ENCODE measurements at places on chromosomes 7 and 10. TPM values are rescaled to one million over a fixed set of nuclear protein-coding genes. Genes with fewer than 3 reads are reported as not detected.

- no peak for DNase-seq
Observed at GRCh38 chr10:84599254-84599653, 270.9 kb downstream of the CCSER2 start.

- no peak for DNase-seq
Observed at GRCh38 chr7:34069676-34070075, 164.3 kb downstream of the BMPER start.

DNA sequence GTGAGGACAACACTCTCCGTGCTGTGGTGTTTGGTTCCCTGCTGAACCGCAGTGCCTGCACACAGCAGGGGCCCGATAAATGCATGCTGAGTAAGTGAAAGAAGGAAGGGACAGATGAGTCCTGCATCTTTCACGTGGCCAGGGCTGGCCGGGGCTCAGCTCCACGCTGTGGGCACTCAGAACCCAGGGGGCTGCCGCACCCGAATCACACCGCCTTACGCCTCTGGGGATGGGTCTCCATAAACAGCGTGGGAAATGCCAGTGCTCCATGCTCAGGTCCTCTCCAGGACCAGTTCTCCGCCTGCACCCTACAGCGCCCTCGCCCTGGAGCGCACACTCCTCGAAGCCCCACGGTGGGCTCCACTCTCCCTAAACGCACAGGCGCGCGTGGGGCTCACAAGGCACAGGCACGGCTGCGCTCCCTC is 38.1 kb downstream of the RASGEF1A start:
- DNase-seq: no peak

GRCh38 chr10:60188548-60188947 is 201.1 kb downstream of the ANK3 start:
- DNase-seq: no peak

- DNase-seq: no peak
Observed at GRCh38 chr7:109256762-109257560, 687.3 kb downstream of the DNAJB9 start.

GRCh38 chr7:158805414-158805813 is 23.9 kb downstream of the ESYT2 start:
- DNase-seq: no peak

- no peak for DNase-seq
Observed at GRCh38 chr10:5252177-5253037, 55.8 kb downstream of the AKR1C4 start.

DNA sequence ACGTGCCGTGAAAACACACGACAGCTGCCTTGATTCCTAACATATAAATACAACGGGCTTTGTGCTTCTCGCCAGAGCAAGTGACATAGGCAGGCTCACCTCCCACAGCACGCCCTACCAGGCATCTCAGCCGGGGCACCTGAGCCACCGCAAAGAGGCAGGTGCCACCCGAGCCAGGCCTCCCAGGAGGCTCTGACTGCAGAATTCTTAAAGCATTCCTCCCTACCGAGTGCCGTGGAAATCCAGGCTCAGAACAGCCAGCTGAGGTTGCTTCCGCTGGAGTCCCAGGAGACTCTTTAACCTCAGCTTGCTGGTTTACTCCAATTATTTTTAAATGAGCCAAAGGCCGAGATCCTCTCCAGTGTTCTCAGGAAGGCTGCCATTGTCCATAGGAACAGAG is 206.5 kb downstream of the USP6NL start:
- no peak for DNase-seq

DNA sequence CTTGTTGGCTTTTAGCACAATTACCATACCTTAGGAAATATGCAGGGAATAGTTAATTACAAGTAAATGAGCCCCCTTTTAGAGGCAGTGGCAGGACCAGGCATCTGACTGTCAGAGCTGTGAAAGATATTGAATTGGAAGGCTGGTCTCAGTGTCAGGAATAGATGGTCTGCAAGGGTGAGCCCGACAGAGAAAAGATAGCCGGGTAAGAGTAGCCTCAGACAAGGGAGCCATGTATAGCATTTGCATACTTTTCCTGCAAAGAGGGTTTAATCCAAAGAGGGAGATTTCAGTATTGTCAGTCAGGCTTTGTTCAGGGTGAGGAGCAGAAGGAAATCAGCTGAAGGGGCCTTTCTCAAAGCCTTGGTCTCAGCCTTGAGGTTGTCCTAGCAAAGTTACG is 128.9 kb upstream of the FZD1 start:
- DNase-seq: no peak

- no peak for DNase-seq
Observed at GRCh38 chr10:28343252-28343651, 40.4 kb upstream of the MPP7 start.

DNA sequence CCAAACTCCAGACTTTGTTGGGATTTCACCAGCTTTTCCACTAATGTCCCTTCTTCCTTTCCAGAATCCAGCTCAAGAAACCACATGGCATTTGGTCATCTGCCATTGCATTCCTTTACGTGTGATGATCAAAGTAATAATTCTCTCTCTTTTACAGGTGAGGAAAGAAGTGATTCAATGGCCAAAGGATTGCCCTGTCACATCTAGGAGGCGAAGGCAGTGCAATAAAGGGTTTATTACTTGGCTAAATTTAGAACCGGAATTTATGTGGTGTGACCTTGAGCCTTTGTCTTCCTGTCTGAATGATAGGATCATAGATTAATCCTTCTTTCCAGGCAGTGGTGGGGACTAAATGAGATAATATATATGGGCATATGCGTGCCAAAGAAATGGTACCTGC is 58.3 kb upstream of the COBL start:
- no peak for DNase-seq

GRCh38 chr10:1180836-1181235 is 124.7 kb downstream of the WDR37 start:
- DNase-seq: no peak

- no peak for DNase-seq
Observed at GRCh38 chr7:5439572-5440496, 16.2 kb upstream of the TNRC18 start.

- DNase-seq: no peak
Observed at GRCh38 chr7:83478616-83479015, 170.3 kb downstream of the SEMA3E start.

DNA sequence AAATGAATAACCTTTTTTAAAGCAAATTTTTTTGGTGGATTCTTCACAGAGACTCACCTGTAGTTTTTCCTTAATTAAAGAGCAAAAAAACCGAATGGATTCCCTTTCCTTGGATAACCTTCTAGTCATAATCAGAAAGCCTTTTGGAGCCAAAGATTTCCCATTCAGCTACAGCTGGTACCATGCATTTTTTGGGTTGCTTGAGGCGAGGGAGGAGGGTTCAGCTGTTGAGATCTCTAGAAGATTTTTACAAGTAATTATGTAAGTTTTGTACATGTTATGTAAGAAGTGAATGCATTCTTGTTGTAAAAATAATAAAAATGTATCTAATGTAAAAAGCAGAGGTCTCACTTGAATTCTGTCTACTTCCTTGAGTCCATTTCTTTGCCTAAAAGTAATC is 463.2 kb downstream of the SORCS3 start:
- DNase-seq: no peak

Gene PON3
- under 0.01 TPM for total RNA-seq

Gene WNT2
- not detected for total RNA-seq

Gene HUS1
- 12.9 TPM for total RNA-seq

Gene GJD4
- total RNA-seq: not detected

Gene KCNH2
- total RNA-seq: 53.9 TPM

Gene EEPD1
- 12.1 TPM for total RNA-seq

Gene SPDYE6
- not detected for total RNA-seq
